ENCODE measurements at places on chromosomes 13 and 19. TPM values are rescaled to one million over a fixed set of nuclear protein-coding genes. Genes with fewer than 3 reads are reported as not detected.

MEF2B gene
- total RNA-seq = 0.28 TPM

DENND1C gene
- total RNA-seq = not detected

POU2F2 gene
- total RNA-seq = 0.56 TPM

FAAP24 gene
- 3.1 TPM for total RNA-seq

KLK10 gene
- total RNA-seq = not detected

Measured in regular cardiac myocyte (primary cell).